Calu3 (cell line): ENCODE measurements at places on chromosomes 11 and 22. TPM values are rescaled to one million over a fixed set of nuclear protein-coding genes. Genes with fewer than 3 reads are reported as not detected.

- no peak for DNase-seq
These were observed 1009.1 kb downstream of the NTM start for GRCh38 chr11:132379540-132379939.

GRCh38 chr11:124167826-124168231 lies 15.3 kb upstream of the OR10D3 start:
- DNase-seq = no peak

FOSL1 gene
- 69.8 and 76.1 TPM in 2 replicates for total RNA-seq

APOL5 gene
- not detected in 2 replicates for total RNA-seq

PDE2A gene
- total RNA-seq = 1.1 and 4.3 TPM in 2 replicates

RIN1 gene
- total RNA-seq = 17.6 and 23.7 TPM in 2 replicates
